ENCODE measurements at places on chromosomes 3 and 15. TPM values are rescaled to one million over a fixed set of nuclear protein-coding genes. Genes with fewer than 3 reads are reported as not detected.
A peak's percentile ranks its signal among the peaks of the same experiment; 100 is the strongest.

MST1R gene
- total RNA-seq, result 11.9 TPM

SLC27A2 gene
- 0.96 TPM for total RNA-seq

NR2F2 gene
- total RNA-seq, result 22.9 TPM

GRCh38 chr3:123093696-123094095, 26.9 kb downstream of the PDIA5 start:
- no peaks in the 10 kb centered on the region for H3K4me1 ChIP-seq
- no peaks in the 10 kb centered on the region for H3K36me3 ChIP-seq
- H3K27me3 ChIP-seq, result no peaks in the 10 kb centered on the region
- DNase-seq, result no peak

GRCh38 chr3:105473521-105474223, 107.0 kb downstream of the ALCAM start:
- H3K27ac ChIP-seq, result no peak overlapping the region
- H3K36me3 ChIP-seq, result no peaks in the 10 kb centered on the region
- no peaks in the 10 kb centered on the region for H3K27me3 ChIP-seq

- DNase-seq, result peak; percentile 19
- no peaks in the 10 kb centered on the region for H3K36me3 ChIP-seq
- H3K27me3 ChIP-seq, result peaks cover 5% of the 10 kb centered on the region
- no peaks in the 10 kb centered on the region for H3K4me1 ChIP-seq
These were observed 918 bp downstream of the PRSS50 start for GRCh38 chr3:46716461-46717441.

GRCh38 chr3:62835554-62836236, 39.5 kb downstream of the CADPS start:
- H3K4me3 ChIP-seq, result no peak overlapping the region
- no peaks in the 10 kb centered on the region for H3K27me3 ChIP-seq
- no peaks in the 10 kb centered on the region for H3K4me1 ChIP-seq
- no peak for DNase-seq
- H3K36me3 ChIP-seq, result no peaks in the 10 kb centered on the region

GRCh38 chr3:195195321-195196209, 75.4 kb downstream of the XXYLT1 start:
- no peaks in the 10 kb centered on the region for H3K27me3 ChIP-seq
- no peak for DNase-seq
- no peaks in the 10 kb centered on the region for H3K36me3 ChIP-seq
- H3K4me3 ChIP-seq, result no peak overlapping the region
- no peaks in the 10 kb centered on the region for H3K4me1 ChIP-seq
